Heart right ventricle (tissue), 16 donors: ENCODE measurements at places on chromosomes 11 and 22. TPM values are rescaled to one million over a fixed set of nuclear protein-coding genes. Genes with fewer than 3 reads are reported as not detected.

Gene OR2AG2
- polyA plus RNA-seq = not detected

GRCh38 chr11:58965246-58965985 lies 26.1 kb downstream of the GLYATL1 start:
- no peak for DNase-seq

DNA sequence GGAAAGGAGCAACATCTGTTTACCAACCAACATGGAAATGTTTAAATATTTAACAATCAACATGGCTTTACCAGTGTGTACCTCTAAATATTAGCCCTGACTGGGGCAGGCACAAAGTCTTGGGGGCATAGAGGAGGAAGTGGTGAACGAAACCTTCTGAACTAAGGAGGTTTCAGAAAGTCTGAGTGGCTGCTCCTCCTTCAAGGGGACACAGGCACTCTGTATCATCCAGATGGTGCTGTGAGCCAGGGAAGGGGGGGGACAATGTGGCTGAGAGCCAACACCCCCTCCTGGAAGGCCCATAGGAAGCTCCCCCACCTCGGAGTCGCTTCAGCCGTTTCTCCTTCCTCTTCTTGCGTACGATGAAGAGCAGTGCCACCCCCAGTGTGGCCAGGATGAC lies 107.7 kb downstream of the CEP164 start:
- no peak for DNase-seq

- DNase-seq = no peak
These were observed 75.8 kb downstream of the CD44 start for GRCh38 chr11:35214792-35215193.

Gene CDC42EP2
- 21.1 TPM for polyA plus RNA-seq

Gene IGLL5
- 0.32 TPM for polyA plus RNA-seq

DNA sequence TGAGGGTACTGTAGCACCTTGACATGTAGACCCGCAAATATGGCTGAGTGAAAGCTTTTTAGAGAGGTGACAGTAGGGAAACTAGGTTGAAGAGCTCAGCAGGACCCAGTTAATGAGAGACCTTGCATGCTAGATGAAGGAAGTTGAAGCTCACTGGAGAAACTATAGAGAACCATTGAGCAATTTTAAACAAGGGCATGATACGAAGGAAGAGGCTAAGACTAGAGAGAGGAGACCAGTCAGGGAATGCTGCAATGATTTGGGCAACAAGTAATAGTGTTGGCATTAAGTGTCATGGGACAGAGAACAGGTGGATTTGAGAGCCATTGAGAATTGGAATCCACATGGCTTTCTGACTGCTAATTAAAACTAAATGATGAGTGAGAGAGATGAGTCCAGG lies 4.1 kb downstream of the OLFML1 start:
- no peak for DNase-seq

- no peak for DNase-seq
These were observed 226.2 kb downstream of the TMEM135 start for GRCh38 chr11:87263979-87264378.

DNA sequence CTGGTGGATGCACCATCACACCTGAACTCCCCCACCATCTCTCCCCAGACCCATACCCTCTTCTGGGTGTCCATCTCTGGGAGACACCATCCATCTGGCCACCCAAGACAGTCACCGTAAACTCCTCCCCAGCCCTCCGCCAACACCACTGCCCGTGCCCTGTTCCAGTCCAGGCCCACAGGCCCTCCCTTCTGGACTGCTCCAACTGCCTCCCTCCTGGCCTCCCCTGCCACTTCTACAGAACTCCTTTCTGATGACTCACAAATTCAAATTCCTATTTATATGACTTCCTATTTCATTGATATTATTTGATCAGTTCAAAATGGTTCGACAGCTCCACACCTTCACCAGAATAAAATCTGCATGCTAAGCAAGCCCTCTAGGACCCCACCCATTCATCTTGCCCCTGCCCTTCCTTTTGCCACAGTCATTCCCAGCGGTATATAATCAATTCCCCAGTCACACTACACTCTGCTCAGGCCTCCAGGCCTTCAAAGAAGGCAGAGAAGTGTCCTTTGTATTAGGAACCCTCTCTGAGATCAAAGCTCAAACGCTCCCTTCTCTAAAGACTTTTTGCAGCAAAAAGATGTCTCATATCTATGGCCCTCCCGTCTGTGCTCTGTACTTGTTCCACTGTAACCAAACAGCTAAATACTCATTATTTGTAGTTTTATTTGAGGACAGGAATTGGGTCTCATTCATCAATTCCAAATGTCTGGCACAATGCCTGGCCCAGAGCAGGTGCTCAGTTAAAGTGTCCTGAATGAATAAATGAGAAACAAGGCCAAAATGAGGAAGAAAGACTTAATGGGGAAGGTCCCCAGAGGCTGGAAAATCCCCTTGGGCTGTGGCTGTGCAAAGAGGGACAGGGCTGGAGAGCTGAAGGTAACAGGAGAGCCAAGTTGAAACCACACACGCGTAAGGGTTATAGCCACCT lies 29.0 kb downstream of the MYH9 start:
- DNase-seq = no peak

GRCh38 chr11:116990061-116990473 lies 108.2 kb downstream of the SIK3 start:
- peak; percentile 17 for DNase-seq

- no peak for DNase-seq
These were observed 6.8 kb downstream of the DDIAS start for GRCh38 chr11:82908311-82908710.

GRCh38 chr11:117591316-117592039 lies 205.5 kb downstream of the DSCAML1 start:
- DNase-seq = no peak

Gene TMEM41B
- 19.6 TPM for polyA plus RNA-seq

Gene RAB36
- 0.29 TPM for polyA plus RNA-seq

DNA sequence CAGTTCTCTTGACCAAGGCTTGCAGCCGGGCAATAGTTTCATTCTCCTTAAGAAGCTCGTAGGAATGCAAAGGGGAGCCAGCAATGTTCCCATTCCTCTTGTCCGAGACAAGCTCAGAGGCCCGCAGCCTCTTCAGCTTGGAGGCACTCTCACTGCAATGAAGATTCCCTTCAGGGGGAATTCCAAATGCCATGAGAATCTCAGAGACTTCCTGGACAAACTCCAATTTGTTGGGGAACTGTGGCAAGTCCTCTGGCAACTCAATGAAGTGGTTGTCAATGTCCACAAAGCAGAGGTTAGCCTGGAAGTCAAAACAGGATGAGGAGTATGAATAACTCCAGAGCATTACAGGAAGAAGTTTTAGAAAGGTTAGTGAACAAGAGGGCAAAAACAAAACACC lies 84.4 kb downstream of the DENND5A start:
- no peak for DNase-seq

Gene IL18
- 1.3 TPM for polyA plus RNA-seq

GRCh38 chr22:27918341-27919221 lies 475 bp downstream of the PITPNB start:
- DNase-seq = peak; percentile 50
